Posterior cingulate gyrus (tissue), 11 donors: ENCODE measurements at places on chromosomes 7 and 10.

DNA sequence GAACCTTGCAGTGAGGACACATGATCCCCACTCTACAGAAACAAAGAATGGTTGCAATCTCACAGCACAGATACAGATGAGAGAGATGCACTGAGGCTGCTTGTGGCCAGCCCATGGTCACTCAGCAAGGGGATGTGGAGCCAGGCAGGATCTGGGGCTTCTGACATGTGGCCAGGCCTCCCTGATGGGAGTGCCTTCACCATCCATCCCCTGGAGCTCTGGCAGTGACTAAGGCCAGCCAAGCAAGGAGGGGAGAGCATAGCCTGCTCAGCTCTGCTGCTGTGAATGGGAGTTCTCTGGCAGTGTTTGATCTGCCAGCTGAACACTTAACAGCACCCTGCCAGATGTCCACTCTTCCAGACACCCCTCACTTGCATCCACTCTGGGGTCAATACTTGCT lies 19.8 kb downstream of the C10orf71 start:
- no peak for DNase-seq

DNA sequence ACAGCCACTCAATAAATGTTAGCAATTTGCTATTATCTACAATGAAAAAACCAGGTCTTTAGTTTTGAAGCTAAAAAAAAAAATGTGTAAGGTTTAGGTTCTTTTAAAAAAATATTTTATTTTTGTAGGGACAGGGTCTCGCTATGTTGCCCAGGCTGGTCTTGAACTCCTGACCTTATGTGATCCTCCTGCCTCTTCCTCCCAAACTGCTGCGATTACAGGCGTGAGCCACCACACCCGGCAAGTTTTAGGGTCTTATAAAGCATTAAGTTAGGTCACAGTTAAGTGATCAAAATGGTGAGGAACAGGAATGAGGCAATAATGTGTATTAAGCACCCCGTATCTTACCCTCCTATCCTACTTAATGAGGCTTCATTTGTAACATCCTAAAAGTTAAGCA lies 774 bp downstream of the SEM1 start:
- DNase-seq = no peak

GRCh38 chr7:152495867-152496266 lies 60.1 kb upstream of the KMT2C start:
- DNase-seq = no peak

- no peak for DNase-seq
Observed at GRCh38 chr7:157080111-157080730, 58.5 kb upstream of the UBE3C start.
